ENCODE measurements at places on chromosomes 7 and 10. TPM values are rescaled to one million over a fixed set of nuclear protein-coding genes. Genes with fewer than 3 reads are reported as not detected.

DNA sequence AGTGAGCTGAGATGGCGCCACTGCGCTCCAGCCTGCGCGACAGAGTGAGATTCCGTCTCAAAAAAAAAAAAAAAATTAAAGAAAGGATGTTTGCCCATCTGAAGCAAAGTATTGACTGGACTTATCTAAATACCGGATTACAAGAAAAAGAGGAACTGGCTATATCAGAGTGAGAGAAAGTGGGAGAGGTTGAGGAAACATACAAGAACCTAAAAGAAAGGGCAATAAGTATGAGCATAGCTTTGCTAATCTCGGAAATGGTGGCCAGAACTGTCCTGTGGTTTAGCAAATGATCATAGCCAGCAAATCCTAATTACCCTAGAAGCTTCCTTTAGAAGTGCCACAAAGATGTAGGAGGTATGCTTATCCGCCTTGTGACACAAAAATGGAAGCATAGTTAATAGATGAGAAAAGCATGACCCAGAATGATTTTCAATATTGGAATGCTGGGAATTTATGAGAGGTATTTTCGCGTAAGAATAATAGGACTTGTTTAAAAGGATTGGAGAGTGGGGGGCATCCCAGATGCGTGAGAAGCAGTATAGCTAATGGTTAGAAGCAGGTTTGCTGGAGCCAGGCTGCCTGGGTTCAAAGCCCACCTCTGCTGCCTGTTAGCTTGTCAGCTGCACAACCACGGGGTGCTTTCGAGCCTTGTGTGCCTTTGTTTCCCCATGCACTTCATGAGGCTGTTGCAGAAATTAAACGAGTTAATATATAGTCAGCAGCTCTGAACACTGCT, 1.2 kb upstream of the GTPBP4 start:
- peaks cover 28% of the 10 kb centered on the region for H3K36me3 ChIP-seq
- peaks cover 35% of the 10 kb centered on the region for H3K4me1 ChIP-seq
- H3K27me3 ChIP-seq: no peaks in the 10 kb centered on the region
- DNase-seq: no peak

Gene FAM185A
- total RNA-seq: 10.5 TPM

DNA sequence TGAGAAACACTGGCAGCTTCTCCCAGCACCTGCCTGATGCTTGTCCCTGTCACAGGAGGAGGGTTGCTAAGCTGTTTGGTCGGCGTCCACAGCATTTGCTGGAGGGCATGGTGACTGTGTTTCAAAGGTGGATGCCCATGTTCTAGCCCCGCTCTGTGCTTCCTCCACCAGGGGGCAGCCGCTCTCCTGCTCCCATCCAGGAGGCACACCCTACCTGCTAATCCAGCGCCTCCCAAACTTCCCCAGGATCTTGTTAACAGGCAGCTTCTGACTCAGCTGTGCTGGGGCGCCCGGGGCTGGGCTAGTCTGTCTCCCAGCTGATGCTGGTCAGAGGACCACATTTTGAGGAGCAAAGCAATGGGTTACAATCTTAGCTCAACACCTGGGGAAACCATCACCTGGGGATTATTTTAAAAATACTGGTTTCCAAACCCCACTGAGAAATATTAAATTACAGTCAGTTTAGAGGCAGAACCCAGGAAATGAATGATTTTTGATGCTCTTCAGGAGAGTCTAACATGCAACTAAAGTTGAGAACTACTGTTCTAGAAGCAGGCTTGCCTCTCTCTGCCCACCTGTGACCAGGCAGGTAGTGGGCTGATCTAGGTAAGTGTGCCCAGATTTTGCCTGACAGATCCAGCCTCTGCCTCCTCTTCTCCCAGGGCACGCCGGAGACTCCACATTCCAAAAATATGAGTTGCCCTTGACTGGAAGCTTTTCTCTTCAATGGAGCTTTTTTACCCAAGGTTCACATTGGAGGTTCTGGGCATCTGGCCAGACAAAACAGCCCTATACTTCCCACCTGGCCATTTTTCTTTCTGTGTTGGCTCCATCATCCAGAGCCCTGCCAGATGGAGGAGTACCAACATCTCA, 92.7 kb upstream of the GPR26 start:
- H3K27me3 ChIP-seq: peaks cover 2% of the 10 kb centered on the region
- no peak overlapping the region for H3K4me3 ChIP-seq
- no peaks in the 10 kb centered on the region for H3K4me1 ChIP-seq
- no peak overlapping the region for H3K27ac ChIP-seq
- DNase-seq: peak; percentile 51

DNA sequence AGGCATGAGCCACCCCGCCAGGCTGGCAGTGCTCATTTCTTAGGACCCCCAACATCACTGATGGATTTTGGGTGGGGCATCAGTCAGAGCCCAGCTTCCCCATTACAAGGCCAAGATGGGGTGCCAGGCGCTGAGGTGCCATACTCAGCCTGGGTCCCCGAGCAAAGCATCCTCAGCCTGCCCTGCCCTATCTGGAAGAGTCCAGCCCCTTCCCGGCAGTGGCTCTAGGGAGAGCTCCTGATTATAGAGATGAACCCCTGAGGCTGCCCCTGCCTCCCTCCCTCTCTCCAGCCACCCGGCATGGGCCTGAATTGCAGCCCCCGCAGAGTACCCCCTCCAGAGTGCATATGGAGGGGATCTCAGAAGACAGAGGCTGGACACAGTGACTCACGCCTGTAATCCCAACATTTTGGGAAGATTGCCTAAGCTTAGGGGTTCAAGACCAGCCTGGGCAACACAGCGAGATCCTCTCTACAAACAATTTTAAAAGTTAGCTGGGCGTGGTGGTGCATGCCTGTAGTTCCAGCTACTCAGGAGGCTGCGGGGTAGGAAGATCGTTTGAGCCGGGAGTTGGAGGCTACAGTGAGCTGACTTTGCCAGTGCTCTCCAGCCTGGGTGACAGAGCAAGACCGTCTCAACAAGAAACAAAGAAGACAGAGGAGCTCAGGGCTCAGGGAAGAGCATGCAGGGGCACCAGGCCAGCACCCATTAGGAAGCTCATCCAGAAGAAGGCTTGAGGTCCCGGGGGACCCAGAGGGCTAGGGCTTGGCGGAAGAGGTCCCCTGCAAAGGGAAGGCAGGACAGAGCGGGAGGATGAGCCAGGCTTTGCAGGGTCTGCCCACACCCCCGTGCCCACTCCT, 13.3 kb downstream of the LAT2 start:
- no peaks in the 10 kb centered on the region for H3K27me3 ChIP-seq
- H3K4me1 ChIP-seq: peaks cover 19% of the 10 kb centered on the region
- no peak for DNase-seq

DNA sequence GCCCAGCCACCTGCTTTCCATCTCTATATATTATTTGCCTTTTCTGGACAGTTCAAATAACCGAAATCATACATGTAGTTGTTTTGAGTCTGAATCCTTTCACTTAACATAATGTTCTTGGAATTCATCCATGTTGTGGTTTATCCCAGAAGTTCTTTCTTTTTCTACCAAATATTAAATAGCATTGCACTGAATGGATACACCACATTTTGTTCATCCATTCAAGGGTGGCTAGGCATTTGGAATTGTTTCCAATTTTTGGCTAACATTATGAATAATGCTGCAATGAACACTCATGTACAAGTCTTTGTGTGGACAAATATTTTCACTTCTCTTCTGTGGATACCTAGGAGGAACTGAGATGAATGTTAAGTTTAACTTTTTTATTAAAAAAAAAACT, 18.0 kb downstream of the DNAJC1 start:
- no peak for DNase-seq
- H3K36me3 ChIP-seq: peaks cover 7% of the 10 kb centered on the region
- H3K4me1 ChIP-seq: peaks cover 2% of the 10 kb centered on the region
- no peaks in the 10 kb centered on the region for H3K27me3 ChIP-seq
- no peak overlapping the region for H3K27ac ChIP-seq

GRCh38 chr7:113085781-113086390, 741 bp downstream of the GPR85 start:
- no peak for DNase-seq
- no peak overlapping the region for H3K4me3 ChIP-seq
- H3K27me3 ChIP-seq: peaks cover 35% of the 10 kb centered on the region
- H3K27ac ChIP-seq: no peak overlapping the region

DNA sequence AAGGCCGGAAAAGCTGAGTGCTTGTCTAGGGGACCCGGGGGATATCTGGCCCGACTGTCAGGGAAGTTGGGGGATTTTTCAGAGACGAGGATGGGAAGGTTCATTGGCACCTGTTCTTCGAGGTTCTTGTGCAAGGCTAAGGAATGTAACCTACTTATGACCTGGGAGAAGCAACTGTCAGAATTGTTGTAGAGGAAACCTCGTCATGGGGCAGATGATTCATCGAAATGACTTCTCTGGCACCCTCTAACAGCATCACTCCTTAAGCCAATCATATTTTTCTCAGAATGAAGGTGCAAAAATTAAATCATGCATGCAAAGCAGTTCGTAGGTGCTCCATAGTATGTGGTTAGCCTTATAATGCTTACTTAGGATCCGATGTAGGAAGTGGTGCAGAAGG, 58.6 kb downstream of the PLXDC2 start:
- H3K4me1 ChIP-seq: no peaks in the 10 kb centered on the region
- no peaks in the 10 kb centered on the region for H3K27me3 ChIP-seq
- H3K4me3 ChIP-seq: no peak overlapping the region
- H3K36me3 ChIP-seq: no peaks in the 10 kb centered on the region
- no peak overlapping the region for H3K27ac ChIP-seq

- H3K4me1 ChIP-seq: peaks cover 9% of the 10 kb centered on the region
- DNase-seq: no peak
- H3K27ac ChIP-seq: no peak overlapping the region
- no peaks in the 10 kb centered on the region for H3K27me3 ChIP-seq
- H3K4me3 ChIP-seq: no peak overlapping the region
- no peaks in the 10 kb centered on the region for H3K36me3 ChIP-seq
Observed at GRCh38 chr7:115066634-115067033, 144.7 kb downstream of the MDFIC start.

Gene GRM3
- total RNA-seq: not detected

DNA sequence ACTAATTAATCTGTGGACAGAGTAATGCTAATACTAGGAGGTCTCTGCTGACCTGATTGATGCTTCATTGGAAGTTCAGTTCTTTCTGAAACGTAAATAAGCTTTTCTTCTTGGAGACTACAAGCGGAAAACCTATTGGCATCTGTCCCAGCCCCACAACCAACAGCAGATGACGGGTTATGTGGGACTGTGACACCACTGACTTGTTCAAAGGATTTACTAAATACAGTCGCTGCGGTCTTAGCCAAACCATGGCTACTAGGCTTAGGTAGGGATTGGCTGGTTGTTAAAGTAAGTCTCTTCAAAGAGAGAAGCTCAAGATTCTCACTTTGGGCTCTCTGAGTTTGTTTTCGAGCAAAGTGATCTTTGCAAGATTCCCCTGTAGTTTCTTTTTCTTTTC, 68.3 kb downstream of the HYCC1 start:
- H3K27ac ChIP-seq: no peak overlapping the region
- DNase-seq: no peak
- H3K36me3 ChIP-seq: peaks cover 19% of the 10 kb centered on the region
- no peaks in the 10 kb centered on the region for H3K27me3 ChIP-seq
- no peaks in the 10 kb centered on the region for H3K4me1 ChIP-seq
- no peak overlapping the region for H3K4me3 ChIP-seq

DNA sequence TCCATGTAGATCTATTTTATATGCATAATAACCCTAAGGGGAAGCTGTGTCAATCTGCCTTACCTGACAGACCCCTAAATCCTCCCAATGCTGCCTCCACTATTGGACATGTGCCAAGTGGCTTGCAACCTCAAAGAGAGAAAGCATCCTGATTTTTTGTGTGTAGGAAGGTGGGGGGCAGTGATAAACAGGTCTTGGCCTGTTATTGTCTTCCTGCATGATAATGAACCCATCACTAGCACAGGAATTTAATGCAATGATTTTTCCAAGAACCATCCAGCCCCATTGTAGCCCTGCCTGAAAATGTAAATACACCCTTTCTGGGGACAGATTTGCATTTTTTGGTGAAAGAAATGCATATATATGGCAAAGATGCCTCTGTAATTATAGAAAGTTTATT, 850.2 kb downstream of the LRMDA start:
- H3K36me3 ChIP-seq: no peaks in the 10 kb centered on the region
- H3K4me1 ChIP-seq: no peaks in the 10 kb centered on the region
- no peak for DNase-seq
- no peak overlapping the region for H3K4me3 ChIP-seq
- H3K27ac ChIP-seq: no peak overlapping the region
- H3K27me3 ChIP-seq: no peaks in the 10 kb centered on the region

GRCh38 chr10:61857746-61858145, 43.8 kb upstream of the ARID5B start:
- DNase-seq: no peak
- no peaks in the 10 kb centered on the region for H3K27me3 ChIP-seq
- H3K36me3 ChIP-seq: no peaks in the 10 kb centered on the region
- no peak overlapping the region for H3K4me3 ChIP-seq
- H3K27ac ChIP-seq: no peak overlapping the region

- H3K4me3 ChIP-seq: no peak overlapping the region
- H3K27me3 ChIP-seq: no peaks in the 10 kb centered on the region
- no peak for DNase-seq
- H3K27ac ChIP-seq: no peak overlapping the region
- H3K4me1 ChIP-seq: no peaks in the 10 kb centered on the region
- H3K36me3 ChIP-seq: no peaks in the 10 kb centered on the region
Observed at GRCh38 chr7:33757050-33757449, 148.3 kb upstream of the BMPER start.

- DNase-seq: no peak
- H3K27ac ChIP-seq: no peak overlapping the region
- no peak overlapping the region for H3K4me3 ChIP-seq
- peaks cover 11% of the 10 kb centered on the region for H3K27me3 ChIP-seq
- no peaks in the 10 kb centered on the region for H3K36me3 ChIP-seq
Observed at GRCh38 chr10:42930516-42931192, 146.2 kb upstream of the RET start.

DNA sequence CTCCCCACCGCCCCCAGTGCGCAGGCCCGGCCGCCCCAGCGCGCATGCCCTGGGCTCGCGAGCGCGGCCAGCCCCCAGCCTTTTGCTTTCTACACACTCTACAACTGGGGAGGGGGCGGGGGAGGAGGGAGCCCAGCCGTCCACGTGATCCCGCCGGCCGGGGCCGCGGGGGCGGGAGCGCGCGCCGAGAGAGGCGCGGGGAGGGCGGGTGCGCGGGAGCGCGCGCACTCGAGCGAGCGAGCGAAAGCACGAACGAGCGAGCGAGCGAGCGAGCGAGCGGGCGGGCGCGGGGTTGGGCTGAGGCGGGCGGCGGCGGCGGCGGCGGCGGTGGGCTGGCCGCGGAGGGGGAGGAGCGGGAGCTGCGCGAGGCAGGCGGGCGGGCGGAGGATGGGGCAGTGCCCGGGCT, at the start of gene AUTS2:
TSS of gene AUTS2 (plus strand) at position 395 of the 406 bp plus-strand sequence. CDS start 1,179 bp downstream, outside the sequence.
- DNase-seq: peak; percentile 43
- no peaks in the 10 kb centered on the region for H3K36me3 ChIP-seq
- peak within 1 kb of the TSS; percentile 77 for H3K4me3 ChIP-seq
- peaks cover 16% of the 10 kb centered on the region for H3K4me1 ChIP-seq
- H3K27me3 ChIP-seq: peaks cover 42% of the 10 kb centered on the region
- no peak within 1 kb of the TSS for H3K27ac ChIP-seq

Gene C10orf105
- 0.73 TPM for total RNA-seq

GRCh38 chr7:158066085-158066484, 521.5 kb downstream of the PTPRN2 start:
- H3K4me1 ChIP-seq: no peaks in the 10 kb centered on the region
- H3K27me3 ChIP-seq: no peaks in the 10 kb centered on the region
- H3K36me3 ChIP-seq: no peaks in the 10 kb centered on the region
- no peak overlapping the region for H3K4me3 ChIP-seq

- H3K27me3 ChIP-seq: no peaks in the 10 kb centered on the region
- no peak for DNase-seq
- H3K36me3 ChIP-seq: no peaks in the 10 kb centered on the region
- H3K4me1 ChIP-seq: no peaks in the 10 kb centered on the region
- no peak overlapping the region for H3K4me3 ChIP-seq
- no peak overlapping the region for H3K27ac ChIP-seq
Observed at GRCh38 chr7:20032741-20033140, 184.4 kb downstream of the MACC1 start.
